ENCODE measurements at places on chromosomes 13 and 19.

DNA sequence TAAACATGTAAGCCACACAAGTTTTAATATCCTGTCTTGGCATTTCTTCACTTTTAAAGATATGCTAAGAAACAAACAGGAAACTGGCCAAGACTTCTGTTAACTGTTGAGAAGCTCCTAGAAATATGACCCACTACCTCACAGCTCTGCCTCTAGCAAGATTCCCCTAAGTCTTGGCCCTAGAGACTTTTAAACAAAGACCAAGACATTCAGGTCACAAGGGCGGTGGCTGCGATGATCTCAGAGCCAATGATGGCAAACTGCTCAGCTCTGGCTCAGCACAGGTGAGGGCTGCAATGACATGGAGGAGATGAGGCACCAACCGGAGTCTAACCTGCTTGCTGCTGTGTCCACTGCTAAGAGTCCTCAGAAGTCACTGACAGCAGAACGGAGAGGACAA, 114.8 kb downstream of the SUCLA2 start:
- no peak for DNase-seq

DNA sequence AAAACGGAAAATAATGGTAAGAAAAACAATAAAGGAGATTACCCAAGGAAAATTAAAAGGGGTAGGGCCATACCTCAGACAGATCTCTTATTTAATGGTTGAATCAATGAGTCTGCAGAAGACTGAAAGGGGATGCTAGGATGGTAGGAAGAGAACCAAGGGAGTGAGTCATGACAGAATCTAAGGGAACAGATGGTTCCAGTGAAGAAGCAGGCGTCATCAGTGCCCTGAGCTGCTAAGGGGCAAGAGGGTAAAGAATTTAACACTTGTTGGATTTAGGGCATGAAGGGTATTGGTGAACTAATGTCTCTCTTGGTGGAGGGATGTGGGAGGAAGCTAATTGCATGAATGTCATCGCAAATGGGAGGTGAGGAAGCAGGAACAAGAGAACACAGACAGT, 329.2 kb upstream of the TSHZ3 start:
- no peak for DNase-seq

- peak; percentile 33 for DNase-seq
Observed at GRCh38 chr13:109610517-109610916, 175.9 kb downstream of the IRS2 start.

DNA sequence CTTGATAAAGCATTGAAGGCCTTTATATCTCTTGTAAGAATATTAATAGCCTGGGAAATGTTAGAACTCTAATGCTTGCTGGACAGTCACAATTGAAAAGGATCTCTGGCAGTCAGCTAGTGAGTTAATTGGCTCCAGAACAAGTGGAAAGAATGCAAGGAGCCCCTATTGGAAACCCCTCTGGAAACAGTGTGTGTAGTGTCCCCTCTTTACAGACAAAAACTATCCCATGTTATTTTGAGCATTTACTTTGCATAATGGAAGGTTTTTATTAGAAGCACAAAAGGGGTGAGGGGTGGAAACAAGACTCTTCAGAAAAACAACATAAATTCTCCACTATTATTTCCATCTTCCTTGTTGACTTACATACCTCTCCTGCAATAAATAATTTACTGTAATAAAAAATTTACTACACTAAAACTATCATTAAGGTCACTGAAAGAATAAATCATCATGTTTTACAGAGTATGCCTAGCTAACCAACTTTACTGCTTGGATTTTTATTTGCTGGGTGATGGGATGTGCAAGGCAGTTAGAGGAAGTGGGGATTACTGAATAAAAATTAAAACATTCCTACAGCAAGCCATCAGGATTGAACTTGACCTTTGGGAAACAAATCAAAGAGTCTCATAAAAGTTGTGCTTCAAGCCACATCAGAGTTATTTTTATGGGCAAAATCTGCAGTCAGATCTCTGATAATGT, 610.4 kb downstream of the TBC1D4 start:
- DNase-seq, result no peak

DNA sequence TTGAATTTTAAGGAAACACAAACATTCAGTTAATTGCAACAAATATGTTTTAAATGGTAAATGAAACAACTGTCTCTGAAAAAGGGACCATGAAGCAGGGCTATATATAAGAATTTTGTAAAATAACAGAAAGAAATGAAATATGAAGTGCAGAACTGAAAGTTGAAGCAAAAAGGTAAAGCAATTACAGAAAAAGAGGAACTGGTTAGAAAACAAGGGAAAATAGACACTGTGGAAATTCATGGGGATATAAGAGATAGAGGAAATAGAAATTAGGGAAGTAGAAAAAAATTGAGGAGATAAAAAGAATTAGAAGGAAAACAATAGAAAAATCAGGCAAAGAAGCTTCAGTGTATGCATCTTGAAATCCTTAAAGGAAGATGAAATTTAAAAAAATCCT, 40.0 kb upstream of the TDRD3 start:
- DNase-seq, result no peak

GRCh38 chr13:111007209-111007608, 92.3 kb upstream of the ANKRD10 start:
- DNase-seq, result peak; percentile 46

GRCh38 chr13:49641801-49642291, 13.5 kb downstream of the ARL11 start:
- DNase-seq, result peak; percentile 7

- DNase-seq, result no peak
Observed at GRCh38 chr13:74910415-74910814, 571.6 kb downstream of the TBC1D4 start.

DNA sequence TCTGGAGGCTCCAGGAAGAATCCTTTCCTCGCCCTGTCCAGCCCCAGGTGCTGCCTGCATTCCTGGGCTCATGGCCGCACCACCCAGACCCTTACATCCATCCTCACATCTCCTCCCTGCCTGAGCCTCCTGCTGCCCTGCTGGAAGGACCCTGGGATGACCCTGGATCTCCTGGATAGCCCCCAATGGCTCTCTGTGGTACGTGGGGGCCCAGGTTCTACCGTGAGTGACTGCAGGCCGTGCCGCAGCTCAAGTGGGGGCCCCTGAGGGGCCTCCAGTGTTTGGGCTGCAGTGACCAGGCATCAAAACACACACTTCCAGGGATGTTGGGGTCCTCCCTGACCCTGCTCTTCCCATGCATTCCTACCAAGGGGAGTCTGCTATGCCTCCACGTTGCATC, 8.3 kb upstream of the MCF2L start:
- DNase-seq, result no peak

DNA sequence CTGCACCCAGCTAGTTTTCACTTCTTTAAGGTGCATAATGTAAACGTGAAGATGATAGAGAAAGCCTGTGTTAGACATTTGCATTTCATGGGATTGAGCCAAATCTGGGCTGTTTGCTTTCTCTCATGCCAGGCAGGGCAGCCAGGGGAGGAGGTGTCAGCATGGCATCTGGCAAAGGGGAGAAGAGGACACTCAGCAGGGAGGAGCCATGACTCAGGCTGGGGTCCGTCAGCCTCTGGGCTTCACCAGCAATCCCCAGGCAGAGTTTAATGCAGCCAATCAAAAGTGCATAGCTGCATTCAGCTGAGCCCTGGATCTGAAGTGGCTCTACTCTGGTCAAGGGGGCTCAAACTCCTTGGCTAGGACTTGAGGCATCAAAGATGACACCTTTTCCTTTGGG, 23.5 kb downstream of the EBPL start:
- no peak for DNase-seq

GRCh38 chr13:42525035-42525504, 48.9 kb upstream of the TNFSF11 start:
- DNase-seq, result peak; percentile 9

GRCh38 chr13:105213512-105213911, 1322.0 kb downstream of the EFNB2 start:
- peak; percentile 15 for DNase-seq

DNA sequence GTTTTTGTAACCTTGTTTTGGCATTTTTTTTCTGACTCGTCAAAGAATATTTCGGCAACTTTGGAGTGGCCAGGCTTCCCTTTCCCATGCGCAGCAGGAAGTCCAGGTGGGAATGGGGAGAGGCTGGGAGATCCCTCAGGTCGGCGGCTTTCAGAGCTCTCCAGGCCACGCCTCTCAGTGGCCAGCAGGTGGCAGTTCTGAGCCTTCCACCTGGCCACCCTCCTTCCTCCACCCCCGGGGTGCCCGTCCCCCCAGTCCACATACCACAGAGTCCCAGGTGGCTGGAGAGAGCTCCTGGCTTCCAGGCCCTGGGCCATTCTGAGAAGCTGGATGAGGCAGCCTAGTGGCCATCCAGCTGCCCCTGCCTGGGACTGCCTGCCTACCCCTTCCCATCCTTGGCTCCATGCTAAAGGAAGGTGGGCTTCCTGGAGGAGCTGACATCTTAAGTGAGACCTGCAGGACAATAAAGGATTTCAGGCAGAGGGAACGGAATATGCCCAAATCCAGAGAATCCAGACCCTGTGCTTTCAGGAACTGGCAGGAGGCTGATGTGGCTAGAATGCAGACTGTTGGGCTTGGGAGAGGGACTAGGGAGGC, 46.3 kb downstream of the CCNE1 start:
- no peak for DNase-seq

- DNase-seq, result no peak
Observed at GRCh38 chr19:35316560-35316959, 12.4 kb upstream of the CD22 start.

- DNase-seq, result no peak
Observed at GRCh38 chr19:15304140-15304705, 28.1 kb downstream of the BRD4 start.

DNA sequence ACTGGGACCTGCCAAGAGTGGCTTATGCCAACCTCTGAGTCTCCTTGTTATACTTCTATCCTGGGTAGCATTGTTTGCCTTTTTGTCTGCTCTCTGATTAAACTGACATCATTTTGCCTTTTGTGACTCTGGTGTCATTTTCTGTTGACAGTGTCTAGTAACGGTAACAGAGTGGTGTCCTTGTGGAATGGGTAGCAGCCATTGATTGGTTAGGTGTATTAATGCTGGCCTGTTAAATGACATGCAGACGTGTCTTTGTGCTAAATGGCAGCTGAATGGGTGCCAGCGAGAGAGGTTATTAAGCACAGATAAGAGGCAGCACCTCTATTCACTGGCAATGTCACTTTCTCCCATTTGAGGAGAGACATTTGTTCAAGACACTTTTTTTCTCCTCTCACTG, 1289.4 kb downstream of the PCDH9 start:
- no peak for DNase-seq

- DNase-seq, result no peak
Observed at GRCh38 chr13:50425772-50426171, 410.5 kb downstream of the KCNRG start.

DNA sequence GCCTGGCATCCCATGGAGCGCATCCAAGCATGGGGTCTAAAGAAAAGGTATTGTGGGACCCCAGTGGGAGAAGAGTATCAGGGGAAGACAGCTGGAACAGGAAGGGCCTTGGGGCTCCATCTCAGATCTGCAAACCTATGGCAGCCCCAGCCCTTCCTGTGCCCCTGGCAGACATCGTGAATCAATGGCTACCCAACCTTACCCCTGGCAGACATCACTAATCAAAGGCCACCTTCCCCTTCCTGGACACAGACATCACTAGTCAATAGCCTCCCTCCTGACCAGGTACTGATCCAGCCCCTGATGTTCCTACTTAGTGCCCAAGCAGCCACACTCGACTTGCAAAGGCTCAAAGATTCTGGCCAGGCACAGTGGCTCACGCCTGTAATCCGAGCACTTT, 15.8 kb downstream of the F2RL3 start:
- no peak for DNase-seq

DNA sequence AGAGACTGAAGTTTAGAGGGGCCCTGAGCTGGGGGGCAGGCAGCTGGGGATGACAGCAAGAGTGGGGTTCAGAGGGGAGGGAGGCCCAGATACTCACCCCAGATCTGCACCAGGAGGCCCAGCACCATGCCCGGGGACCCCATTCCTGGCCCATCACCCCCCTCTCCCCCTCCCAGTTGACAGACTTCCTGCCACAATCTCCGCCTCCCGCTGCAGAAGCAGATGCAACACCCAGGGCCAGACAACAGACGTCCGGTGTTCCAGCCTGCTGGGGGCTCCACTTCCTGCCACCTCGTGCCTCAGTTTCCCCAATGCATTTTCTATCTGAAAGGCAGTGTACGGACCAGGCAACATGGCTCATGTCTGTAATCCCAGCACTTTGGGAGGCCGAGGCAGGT, at the start of gene TMIGD2:
Gene TMIGD2, minus strand, starts transcription at position 147 of the 398 bp plus-strand sequence. Its CDS starts 4 bp downstream, at position 143.
- DNase-seq, result peak; percentile 41

GRCh38 chr13:45280751-45281634, 60.0 kb downstream of the TPT1 start:
- peak; percentile 19 for DNase-seq

DNA sequence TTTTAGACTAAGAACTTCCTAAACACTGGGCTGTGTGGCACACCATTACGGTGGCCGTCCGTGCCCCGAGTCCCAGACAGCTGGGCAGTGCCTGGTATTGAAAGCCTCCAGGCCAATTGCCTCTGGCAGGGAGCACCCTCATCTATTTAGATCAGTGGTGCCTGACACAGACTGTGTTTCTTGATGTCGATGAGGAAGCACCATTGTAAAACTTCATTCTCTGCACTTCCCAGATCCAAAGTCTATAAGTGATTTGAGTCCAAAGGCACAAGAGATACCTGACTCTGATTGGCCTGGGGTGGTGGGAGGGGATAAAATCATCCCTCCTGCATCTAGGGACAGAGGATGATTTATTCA, 8.5 kb upstream of the STK24 start:
- DNase-seq, result no peak

DNA sequence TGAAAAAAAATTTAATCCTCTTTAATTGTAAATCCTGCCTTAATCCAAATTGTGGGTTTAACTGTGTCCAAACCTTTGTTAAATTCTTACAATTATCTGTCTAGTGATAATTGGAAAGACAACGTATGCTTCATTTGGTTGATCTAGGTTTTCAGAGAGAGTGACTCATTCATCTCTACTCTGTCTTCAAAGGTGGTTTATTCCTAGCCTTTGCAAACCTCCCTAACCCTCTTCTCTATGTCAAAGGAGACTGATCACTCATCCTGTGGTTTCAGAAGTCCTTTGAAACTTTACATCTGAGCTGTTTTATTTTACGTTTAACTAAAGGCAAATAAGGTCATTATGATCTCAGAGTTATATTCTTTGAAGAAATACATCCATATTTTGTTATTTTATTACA, 8.8 kb upstream of the OXGR1 start:
- no peak for DNase-seq

DNA sequence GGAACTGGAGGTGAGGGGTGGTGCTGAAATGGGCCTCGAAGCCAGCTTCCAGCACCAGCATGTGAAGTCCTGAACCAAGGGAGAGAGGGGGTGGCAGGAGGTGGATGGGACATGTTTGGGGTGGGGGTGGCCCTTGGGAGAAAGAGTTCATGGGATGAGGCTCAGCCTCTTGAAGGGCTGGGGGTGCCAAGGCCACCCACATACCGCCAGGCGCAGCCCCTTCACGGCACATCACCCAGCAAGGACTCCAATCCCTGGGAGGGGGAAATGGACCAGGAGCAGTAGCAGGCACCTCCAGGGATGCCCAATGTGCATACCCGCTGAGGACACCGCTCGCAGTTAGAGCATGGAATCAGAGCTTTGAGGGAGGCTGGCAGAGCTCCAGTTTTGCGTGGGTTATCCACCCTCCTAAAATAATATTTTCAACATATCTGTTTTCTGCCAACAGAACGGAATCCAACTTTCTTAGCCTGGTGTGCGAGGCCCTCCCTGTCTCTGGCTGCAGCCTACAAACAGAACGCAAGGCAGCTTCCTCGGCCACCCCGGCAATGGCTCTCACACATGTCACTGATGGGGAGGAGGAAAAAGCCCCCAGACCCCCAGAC, 140.5 kb upstream of the VSTM2B start:
- no peak for DNase-seq
